ENCODE measurements at places on chromosomes 2 and 18. TPM values are rescaled to one million over a fixed set of nuclear protein-coding genes. Genes with fewer than 3 reads are reported as not detected.
A peak's percentile ranks its signal among the peaks of the same experiment; 100 is the strongest.

- H3K27me3 ChIP-seq: no peaks in the 10 kb centered on the region
- no peak overlapping the region for H3K27ac ChIP-seq
- DNase-seq: no peak
- H3K4me1 ChIP-seq: no peaks in the 10 kb centered on the region
- no peaks in the 10 kb centered on the region for H3K36me3 ChIP-seq
- no peak overlapping the region for H3K4me3 ChIP-seq
These were observed 105.7 kb downstream of the MSH2 start for GRCh38 chr2:47508641-47509040.

- no peak for DNase-seq
- no peak overlapping the region for H3K4me3 ChIP-seq
- H3K27ac ChIP-seq: no peak overlapping the region
- H3K36me3 ChIP-seq: no peaks in the 10 kb centered on the region
These were observed 1120.8 kb upstream of the TMEFF2 start for GRCh38 chr2:193315428-193316091.

The CNDP1 gene
- total RNA-seq: not detected

DNA sequence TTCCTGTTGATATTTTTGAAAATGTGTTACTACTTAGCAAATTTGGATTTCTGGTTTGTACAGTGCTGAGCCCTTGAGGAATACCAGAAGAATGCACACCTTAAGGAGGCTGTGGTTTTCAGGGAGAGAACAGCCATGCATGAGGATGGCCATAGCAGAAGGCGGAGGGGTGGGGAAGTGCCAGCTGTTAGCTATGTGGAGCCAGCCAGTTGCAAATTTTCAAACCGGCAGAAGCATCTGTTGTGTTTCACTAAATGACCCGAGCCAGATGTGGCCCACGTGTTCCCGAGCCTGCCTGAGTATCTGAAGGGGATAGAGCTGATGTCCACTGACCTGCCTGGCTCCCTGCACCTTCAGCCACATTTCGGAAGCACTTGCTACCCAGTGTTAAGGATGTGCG, 16.4 kb upstream of the RBM44 start:
- H3K27me3 ChIP-seq: no peaks in the 10 kb centered on the region
- no peak overlapping the region for H3K4me3 ChIP-seq
- no peaks in the 10 kb centered on the region for H3K36me3 ChIP-seq
- H3K4me1 ChIP-seq: no peaks in the 10 kb centered on the region

DNA sequence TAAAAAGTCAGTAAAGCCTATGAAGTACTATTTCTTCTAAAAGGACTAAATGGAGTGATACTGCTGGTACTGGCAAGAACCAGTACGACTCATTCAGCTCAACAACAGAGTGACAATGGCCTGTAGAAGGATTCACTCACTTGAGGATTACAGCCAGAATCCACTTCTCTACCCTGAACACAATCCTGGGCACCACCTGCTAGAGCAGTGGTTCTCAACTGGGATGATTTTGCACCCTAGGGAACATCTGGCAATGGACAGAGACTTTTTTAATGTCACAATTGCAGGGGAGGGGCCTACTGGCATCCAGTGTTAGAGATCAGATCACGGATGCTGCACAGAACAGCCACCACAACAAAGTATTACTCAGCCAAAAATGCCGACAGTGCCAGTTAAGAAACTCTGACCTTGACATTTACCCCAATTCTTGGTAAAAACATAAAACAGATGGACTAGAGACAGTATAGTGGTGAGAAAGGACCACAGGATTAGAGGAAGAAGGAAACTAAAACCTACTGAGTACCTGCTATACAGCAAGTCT, 5.0 kb downstream of the SPIRE1 start:
- H3K4me3 ChIP-seq: no peak overlapping the region
- peaks cover 21% of the 10 kb centered on the region for H3K4me1 ChIP-seq
- no peaks in the 10 kb centered on the region for H3K36me3 ChIP-seq
- peaks cover 21% of the 10 kb centered on the region for H3K27me3 ChIP-seq
- H3K27ac ChIP-seq: no peak overlapping the region
- peak; percentile 24 for DNase-seq

The PAIP2B gene
- total RNA-seq: 12.5 TPM

GRCh38 chr18:6497543-6497942, 82.8 kb upstream of the L3MBTL4 start:
- H3K27ac ChIP-seq: no peak overlapping the region
- no peaks in the 10 kb centered on the region for H3K4me1 ChIP-seq
- H3K4me3 ChIP-seq: no peak overlapping the region
- no peak for DNase-seq
- H3K27me3 ChIP-seq: no peaks in the 10 kb centered on the region
- no peaks in the 10 kb centered on the region for H3K36me3 ChIP-seq

Data from neural progenitor cell (in vitro differentiated cells).